DND-41 (cell line): ENCODE measurements at places on chromosomes 7 and 10.

GRCh38 chr10:116521424-116522290 lies 24.1 kb upstream of the PNLIP start:
- peak; percentile 35 for DNase-seq

DNA sequence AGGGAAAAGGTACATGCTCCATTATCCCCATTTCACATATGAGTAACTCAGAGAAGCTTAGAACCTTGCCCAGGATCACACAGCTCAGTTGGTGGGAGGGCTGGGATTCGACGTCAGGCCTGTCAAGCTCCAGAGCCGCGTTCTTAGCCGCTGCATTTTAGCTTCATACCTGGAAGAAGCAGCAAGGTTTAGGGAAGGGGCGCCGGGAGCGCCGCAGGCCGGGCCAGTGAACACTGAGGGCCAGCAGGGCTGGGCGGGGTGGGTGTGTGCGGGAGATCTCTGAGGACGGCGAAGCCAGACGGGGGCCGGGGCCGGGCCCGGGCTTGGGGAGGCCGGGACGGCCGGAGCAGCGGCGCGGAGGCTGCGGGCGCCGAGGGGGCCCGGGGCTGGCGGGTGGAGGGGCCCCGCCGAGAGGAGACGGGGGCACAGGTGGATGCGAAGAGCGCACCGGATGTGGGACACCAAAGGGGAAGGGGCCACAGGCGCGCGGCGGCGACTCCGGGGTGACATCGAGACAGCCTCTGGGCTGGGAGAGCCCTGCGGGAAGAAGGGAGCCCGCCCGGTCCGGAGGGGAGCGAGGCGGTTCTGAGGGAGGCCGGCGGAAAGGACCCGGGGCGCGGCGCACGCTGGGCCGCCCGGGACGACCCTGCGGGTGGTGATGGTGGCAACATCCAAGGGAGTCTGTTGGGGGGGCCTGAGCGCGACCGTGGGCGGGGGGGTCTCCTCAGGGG lies 498 bp downstream of the NDST2 start:
- peak; percentile 85 for DNase-seq

DNA sequence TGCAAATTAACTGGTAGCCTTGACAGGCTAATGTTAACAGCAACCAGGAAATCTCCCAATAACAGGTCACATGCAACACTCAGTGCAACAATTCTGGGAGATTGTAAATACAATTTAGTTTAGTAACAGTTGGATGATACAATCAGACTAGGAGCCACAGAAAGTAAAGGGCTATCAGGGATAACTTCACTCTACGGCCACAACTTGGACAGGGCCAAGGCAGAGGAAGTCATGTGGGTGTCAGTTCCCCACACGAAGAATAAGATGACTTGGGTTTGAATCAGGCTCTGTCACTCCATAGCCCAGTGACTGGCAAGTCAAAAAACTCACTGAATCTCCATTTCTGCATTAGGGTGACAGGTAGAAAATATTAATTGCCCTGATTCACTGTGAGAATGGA lies 217.3 kb upstream of the CCDC6 start:
- DNase-seq = no peak

DNA sequence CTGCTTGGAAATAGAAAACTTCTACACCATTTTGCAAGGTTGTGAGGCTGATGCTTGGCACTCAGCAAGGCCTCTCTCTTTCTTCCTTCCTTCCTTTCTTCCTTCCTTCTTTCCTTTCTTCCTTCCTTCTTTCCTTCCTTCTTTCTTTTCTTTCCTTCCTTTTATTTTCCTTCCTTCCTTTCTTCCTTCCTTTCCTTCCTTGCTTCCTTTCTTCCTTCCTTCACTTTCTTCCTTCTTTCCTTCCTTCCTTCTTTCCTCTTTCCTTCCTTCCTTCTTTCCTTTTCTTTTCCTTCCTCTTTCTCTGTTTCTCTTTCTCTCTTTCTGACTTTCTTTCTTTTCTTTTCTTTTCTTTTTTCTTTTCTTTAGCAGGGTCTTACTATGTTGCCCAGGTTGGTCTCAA lies 460.4 kb downstream of the KCNMA1 start:
- no peak for DNase-seq

DNA sequence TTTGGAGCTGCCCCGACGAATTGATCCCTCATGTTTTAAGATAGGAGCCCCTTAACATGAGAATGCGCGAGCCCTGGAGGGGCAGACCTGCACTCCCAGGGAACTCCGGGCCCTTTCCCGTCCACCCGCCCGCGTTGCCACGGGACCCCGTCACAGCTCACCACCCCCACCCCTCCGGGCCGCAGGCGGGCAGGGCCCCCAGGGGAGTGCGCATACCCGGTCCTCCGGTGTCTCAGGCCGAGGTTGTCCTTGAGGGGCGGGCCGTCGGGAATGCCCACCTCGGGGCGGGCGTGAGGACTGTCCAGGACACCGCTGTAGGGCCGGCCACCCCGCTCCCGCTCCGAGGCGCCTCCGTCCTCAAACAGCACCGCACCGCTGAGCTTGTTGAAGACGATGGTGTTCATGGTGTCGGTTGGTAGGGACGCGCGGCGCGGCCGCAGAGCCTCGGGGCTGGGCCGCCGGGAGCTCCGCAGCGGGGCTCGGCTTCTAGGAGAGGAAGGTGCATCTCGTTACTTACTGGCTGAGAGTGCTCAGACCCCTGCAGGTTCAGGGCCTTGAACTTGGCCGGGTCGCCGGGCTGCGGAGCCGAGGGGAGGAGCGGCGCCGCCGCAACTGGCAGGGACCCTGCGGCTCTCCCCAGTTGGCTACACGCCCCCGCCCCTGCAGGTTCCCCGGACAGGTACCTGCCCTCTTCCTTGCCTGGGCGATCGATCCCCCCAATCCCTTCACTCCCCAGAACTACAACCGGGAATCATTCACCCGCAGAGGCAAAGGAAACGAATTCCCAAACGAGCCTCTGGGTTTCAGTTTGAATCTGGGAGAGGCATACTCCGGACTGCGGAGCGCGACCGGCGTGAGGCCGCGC lies 2.4 kb downstream of the MKX start:
- no peak for DNase-seq
